NCI-H774 (cell line): ENCODE measurements at places on chromosomes 1 and 21.

DNA sequence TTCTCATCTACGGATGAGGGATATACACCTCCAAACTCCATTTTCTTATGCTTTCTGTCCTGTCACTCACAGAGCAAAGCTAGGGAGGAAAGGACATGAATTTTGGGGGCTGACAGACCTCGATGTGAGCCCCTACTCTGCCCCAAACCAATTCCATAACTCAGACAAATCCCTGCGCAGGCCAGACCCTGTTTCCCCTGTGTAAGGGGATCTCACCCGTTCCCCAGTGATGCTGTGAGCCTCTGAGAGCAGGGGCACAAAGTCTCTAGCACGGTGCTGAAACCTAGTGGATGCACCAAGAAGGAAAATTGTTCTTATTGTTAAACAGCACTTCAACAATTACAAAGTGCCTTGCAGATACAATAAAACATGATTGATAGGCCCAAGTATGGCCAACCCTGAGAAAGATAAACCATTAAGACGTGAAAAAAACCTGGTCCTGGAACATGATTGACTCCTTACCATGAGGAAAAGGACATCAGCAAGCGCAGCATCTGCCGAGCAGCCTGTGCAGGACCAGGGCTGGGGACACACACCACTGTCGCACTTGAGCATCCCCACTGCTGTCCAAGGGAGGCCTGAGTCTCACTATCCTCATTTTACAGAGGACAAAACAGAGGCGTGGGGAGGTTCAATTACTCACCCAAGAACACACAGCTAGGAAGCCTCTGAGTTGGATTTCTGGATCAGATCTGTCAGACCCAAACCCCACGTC lies 137.8 kb downstream of the GLIS1 start:
- DNase-seq = no peak

- no peak for DNase-seq
Measured at GRCh38 chr1:175793617-175794016, 50.2 kb upstream of the TNR start.

- no peak for DNase-seq
Measured at GRCh38 chr1:84078842-84079202, 65.2 kb upstream of the PRKACB start.

DNA sequence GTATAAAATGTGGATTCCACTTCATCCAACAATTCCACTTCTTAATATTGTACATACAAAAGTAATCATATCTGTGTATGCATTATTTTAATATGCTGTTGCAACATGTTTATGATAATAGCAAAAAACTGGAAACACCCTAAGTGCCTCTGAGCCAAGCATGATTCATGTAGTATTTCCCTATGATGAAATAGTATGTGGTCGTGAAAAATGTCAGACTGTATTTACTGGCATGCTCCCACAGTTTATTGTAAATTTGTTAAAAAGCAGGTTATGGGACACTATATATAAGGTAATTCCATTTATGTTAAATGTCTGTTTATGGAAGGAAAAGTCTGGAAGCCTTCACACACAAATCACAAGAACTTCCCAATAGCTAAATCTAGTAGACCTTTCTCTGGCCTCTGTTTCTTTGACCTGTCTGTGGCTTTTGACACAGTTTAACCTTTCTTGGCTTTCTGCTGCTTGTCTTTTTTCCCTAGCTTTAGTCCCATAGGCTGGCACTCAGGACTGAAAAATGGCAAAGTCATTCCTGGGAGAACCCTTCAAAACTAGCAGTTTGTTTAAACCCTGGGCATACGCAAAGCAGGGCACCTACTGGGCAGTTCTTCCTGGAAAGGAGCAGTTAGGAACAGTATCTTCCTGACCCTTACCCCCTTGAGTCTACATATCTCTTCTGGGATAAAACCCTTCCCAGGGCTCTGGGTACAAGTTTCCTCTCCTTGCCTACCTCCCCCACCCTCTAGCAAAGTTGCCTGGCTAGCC lies 65.4 kb upstream of the ARTN start:
- DNase-seq = no peak

- no peak for DNase-seq
Measured at GRCh38 chr1:1778663-1779319, 521 bp upstream of the NADK start.

- no peak for DNase-seq
Measured at GRCh38 chr1:161019751-161020495, 1.0 kb downstream of the F11R start.

DNA sequence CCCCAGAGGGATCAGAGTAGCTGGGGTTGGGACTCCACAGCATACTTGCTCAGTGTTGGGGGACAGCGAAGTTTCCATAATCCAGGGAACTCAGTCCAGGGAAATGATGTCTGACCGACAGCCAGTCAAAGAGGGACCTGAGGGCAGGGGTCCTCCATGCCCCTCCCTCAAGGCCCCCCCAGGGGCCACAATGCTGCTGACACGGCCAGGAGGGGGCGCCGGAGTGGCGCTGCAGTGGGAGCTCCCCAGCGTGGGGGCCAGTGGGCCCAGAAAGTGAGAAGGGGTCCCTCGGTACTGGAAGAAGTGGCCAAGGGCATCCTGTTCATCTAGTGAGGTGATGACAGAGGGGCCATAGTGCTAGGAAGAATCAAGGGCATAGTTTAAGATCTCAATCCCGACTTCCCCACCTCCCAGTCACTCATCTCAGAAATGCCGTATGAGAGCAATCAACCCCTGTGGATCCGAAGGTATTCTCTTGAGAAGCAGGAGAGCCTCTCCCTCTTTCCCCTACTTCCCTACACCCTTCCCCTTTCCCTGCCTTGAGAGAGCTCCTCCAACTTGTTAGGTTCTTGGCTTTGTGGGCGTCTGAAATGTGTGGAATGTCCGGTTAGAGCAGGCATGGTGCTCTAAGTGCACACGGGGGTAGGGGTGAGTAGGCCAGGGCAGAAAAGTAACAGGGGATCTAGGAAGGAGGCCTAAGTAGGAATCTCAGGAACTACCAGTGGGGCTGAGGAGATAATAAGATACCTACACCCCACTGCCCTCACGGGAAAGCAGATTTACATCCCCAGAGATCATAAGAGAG lies 4.1 kb downstream of the NUDT17 start:
- DNase-seq = no peak

GRCh38 chr1:177824508-177824982 lies 145.3 kb downstream of the SEC16B start:
- no peak for DNase-seq

GRCh38 chr1:13643017-13643416 lies 57.0 kb upstream of the PRDM2 start:
- no peak for DNase-seq

DNA sequence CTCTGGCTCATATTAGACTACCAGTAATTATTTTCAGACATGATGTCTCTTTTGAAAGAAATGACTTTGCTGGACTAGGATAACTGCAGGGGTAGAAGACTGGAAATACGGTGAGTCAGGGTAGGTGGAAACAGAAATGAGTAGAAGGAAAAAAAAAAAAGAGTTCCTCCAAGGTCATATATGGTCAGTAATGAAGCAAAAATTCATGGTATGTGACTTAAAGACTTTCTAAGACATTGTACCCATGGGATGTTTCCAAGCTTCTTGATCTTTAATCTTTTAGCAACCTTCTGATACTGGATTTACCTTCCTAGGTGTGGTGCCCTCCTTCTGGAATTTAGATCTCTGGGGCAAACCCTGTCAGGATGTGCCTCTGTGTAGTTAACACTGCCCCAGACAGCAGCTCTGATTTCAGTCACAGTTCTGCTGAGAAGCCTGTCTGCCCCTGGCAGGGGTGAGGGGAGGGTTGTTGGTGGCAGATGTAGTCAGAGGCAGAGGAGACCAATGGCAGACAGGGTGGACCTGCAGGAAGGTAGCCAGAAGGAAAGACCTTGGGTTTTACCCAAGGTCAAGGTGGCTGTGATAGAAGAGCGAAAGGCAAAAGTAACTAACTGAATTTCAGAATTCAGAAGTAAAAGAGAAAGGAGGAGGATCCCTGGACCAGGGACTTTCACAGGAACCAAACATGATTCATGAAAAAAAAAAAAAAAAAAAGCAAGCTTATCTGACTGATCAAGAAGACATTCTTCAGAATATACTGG lies 44.1 kb upstream of the BCL10 start:
- DNase-seq = no peak

- DNase-seq = no peak
Measured at GRCh38 chr1:36115200-36115669, 9.8 kb downstream of the COL8A2 start.

- no peak for DNase-seq
Measured at GRCh38 chr1:56821462-56821797, 2.2 kb upstream of the FYB2 start.

DNA sequence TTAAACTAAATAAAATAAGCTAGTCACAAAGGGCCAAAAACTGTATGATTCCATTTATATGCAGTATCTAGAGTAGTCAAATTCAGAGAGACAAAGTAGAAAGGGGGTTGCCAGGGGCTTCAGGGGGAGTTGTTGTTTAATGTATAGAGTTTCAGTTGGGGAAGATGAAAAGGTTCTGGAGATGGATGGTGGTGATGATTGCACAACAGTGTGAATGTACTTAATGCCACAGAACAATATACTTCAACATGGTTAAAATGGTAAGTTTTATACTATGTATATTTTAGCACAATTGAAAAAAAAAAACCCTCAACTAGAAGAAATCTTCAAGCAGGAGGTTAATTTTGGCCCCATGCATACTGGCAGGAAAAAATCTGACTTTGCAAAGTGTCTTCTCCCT lies 24.3 kb downstream of the VAV3 start:
- DNase-seq = no peak

DNA sequence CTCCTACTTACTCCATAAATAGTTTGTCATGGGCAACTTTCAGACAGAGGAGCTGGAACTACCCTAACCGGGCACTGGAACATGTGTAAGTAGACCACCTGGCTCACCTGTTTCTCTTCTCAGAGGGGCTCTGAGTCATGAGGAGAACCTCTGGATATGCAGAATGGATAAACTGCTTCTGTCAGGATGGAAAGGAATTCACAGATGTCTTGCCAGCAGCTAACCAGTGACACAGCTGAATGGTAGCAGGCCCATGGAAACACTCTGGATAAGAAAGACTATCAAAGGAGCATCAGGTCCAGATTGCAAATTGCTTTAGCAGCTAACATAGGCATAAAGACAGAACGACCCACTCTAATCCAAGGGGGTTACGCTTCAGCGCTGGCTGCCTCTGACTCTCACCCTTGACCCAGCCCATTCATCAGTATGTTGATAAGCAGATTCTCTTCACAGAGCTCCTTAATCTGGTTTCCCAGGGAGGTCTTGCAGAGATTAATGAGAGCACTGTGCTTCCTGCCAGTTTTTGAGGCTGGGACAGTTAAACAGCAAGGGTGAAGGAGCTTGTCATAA lies 54.2 kb downstream of the HIVEP3 start:
- DNase-seq = no peak

- DNase-seq = no peak
Measured at GRCh38 chr1:147526501-147526900, 14.8 kb upstream of the BCL9 start.

DNA sequence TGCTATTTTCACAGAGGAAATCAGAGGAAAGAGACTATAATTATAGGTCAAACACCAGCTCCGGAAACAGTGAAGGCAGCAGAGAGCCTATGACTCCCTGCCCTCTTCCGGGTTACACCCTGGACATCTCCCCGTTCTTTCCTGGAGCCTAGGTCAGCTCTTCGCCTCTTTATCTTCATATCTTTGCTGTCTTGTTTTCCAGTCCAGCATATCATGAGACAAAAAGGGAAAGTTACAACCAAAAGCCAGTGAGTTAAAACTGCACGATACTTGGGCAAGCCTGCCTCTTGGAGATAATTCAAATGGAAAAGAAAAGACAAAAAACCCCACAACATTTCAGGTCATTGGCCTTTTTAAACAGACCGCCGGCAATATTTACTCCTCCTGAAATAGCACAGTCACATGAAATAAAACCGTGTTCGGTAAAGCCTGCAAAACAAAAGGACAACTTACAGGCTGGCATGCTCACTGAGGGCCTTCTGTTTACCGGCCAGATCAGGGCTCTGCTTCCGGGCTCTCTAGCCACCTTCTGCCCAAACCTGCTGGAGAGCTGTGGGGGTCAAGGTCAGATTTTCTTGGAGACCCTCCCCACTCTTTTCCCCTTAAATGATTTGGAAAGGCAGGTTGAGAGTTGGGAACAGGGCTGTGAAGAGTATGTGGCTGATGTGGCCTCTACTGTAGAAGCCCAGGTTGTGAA lies 42.8 kb upstream of the PPP2R5A start:
- peak; percentile 30 for DNase-seq

DNA sequence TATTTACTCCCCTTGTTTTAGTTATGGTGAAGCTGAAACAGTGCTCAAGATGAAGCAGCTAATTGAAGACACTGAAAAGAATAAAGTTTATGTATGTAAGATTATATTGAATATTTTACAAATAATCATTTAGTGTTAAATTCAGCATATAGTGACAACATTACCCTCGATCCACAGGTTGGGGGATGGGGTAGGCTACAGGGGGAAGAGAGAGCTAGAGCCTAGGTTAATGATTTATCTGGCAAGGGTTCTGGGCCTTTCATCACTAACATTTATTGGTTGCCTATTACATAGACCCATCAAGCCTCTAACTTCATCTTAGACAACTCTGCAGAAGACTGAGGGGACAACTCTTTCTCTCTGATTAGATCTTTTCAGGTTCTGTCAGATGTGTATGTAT lies 21.3 kb downstream of the ZCCHC17 start:
- no peak for DNase-seq

- no peak for DNase-seq
Measured at GRCh38 chr1:240455228-240455821, 156.6 kb downstream of the GREM2 start.
